ENCODE measurements at places on chromosomes 3 and 15.

- no peak for DNase-seq
Observed at GRCh38 chr3:71441925-71442651, 141.4 kb downstream of the FOXP1 start.

DNA sequence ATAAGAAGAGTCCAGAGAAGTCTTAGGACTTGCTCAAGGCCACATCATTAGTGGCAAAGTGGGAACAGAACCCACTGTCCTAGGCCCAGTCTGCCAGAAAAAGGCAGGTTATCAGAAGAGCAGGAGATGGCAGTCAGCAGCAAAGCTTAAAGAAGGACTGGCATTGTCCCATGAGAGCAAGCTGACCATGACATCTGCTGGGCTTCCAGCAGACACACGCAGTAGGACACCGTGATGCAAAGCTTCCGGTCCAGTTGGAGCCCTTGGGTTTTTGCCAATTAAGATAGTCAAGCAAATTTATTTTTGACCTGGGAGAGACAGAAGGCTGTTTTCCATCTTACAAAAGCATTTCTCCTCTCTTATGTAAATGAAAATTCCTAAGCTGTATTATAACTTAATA, 42.1 kb downstream of the ZBTB38 start:
- no peak for DNase-seq

DNA sequence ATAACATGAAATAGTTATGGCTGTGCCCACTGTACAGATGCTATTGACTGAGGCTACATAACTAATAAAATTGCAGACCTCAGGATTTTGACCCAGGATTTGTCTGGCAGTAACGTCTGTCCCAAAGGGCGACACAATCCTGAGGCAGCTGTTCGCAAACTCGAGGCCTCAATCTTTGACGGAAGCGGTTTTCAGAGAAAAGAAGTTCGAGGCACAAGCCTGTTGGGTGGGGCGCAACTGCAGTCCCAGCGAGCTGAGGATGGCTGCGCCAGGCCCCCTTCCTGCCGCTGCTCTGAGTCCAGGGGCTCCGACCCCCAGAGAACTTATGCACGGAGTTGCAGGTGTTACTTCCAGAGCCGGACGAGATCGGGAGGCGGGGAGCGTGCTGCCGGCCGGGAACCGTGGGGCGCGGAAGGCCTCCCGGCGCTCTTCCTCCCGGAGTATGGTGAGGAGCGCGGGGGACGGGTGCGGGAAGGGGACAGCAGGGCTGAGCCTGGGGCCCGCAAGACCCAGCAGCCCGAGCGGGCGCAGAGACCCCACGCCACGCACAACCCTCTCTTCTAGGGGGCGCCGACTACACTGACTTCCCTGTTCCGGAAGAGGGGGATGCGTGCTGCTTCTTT, at the start of gene PARP15:
TSS of gene PARP15 (plus strand) at position 242 of the 623 bp plus-strand sequence. CDS start at position 260, 18 bp downstream.
- peak; percentile 41 for DNase-seq

DNA sequence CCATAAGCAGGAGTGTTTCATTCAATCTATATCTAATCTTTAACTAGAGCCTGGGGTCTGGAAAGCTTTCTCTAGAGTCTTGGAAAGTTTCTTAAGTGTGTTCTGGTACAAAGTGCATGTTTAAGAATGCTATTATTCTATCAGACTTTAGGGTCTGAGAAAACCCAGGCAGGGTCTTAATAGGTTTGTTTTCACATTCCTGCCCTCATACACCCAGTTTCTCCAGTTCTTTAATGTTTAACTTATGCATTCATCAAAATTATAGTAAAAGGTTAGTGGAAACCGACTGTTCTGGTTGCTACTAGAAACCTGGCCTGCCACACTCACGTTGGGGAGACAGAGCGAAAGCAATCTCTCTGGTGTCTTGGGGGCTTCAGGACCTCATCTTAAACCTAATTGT, 102.9 kb upstream of the WDR72 start:
- no peak for DNase-seq

- no peak for DNase-seq
Observed at GRCh38 chr15:68730976-68731897, 89.5 kb downstream of the ANP32A start.

DNA sequence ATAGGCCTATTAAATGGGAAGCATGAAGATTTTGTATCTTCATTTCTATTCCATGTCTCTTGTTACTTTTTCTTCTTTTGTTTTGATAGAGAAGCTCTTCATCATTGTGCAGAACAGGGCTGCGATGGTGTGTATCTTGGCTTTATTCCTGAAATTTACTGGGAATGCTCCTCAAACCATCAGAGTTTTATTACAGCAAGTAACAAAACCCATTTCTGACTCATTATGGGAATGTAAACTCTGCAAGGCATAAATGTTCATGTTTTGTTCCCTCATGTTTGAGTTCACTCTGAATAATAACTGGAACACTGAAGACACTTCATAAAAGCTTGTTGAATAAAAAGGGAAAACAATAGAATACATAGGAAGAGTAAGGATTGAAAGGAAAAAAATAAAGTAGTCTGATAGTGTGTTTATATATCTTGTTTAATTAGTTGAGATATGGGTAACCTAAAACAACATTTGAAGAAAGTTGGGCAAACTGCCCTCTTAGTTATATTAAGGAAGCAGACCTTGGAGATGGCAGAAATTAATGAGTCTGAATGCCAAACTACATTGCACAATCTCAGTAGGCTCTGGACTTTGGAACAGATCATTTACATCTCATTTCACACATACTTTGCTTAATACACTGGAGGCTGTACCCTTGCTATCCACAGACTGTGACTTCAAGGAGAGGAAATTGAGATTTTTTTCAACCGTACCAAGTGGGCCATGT, 521.5 kb downstream of the GRM7 start:
- no peak for DNase-seq

- DNase-seq = no peak
Observed at GRCh38 chr15:92505611-92506010, 111.9 kb downstream of the ST8SIA2 start.
